Neuronal stem cell (in vitro differentiated cells): ENCODE measurements at places on chromosomes 11 and 22.

DNA sequence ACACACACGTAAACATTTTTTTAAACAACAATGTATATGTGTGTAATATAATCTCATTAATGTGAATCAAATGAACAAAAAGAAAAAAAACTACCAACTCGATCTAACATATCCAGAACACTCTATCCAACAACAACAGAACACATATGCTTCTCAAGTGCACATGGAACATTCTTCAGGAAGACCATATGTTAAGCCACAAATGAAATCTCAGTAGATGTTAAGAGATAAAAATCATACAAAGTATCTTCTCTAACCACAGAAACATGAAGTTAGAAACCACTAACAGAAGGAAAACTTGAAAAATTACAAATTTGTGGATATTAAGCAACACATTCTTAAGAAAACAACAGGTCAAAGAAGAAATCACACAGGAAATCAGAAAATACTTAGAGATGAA is 25.5 kb upstream of the TMEM45B start:
- no peak for DNase-seq

DNA sequence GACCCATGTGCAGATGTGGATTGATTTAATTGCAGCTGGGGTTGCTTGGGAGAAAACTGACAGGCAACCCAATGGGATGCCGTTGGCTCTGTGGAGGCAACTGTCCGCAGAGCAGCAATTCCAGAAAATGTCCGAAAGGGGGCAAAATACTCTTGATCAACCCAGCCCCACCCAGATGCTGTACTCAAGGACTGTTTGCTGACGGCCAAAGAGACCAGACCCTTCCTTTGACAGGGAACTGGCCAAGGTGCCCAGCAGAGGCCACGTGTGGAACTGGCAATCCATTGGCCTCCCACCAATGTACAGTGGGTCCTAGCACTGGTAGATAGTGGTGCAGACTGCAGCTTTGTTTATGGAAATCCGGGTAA is 29.7 kb upstream of the KCNA4 start:
- no peak for DNase-seq

- DNase-seq, result no peak
Measured at GRCh38 chr11:76629853-76630599, 40.5 kb downstream of the LRRC32 start.

DNA sequence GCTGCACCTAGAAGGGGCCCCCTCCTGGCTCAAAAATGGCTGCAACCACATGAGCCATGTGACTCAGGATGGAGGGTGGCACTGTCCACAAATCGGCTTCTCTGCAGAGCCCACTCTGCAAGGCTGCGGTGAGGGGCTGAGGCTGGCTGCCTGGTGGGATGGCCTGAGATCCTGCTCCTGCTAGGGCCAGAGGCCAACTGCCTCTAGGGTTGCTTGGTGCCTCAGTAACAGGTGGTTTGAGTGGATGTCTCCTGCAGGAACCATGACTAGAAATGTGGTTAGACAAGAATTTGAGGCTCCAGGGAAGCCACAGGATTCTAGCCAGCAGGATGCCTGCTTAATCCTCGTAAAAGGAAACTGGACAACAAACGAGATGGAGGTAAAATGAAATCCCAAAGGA is 17.1 kb downstream of the PATZ1 start:
- no peak for DNase-seq

DNA sequence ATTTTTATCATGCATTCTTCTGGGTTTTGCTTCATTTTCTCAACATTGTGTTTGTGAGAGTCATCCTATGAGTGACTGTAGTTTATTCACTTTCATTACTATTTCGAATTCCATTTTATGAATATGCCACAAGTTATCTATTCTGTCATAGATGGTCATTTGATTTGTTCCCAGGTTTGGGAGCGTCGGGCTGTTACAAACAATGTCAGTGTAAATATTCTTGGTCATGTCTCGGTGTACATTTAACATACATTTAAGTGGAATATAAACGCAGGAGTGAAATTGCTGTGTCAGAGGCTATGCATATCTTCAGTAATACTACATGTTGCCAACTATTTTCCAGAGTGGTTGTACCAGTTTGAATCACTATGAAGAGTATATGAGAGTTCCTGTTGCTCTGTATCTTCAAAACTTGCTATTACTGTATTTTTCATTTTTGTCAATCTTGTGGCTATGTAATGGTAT is 2.4 kb downstream of the TRIM44 start:
- DNase-seq, result no peak

DNA sequence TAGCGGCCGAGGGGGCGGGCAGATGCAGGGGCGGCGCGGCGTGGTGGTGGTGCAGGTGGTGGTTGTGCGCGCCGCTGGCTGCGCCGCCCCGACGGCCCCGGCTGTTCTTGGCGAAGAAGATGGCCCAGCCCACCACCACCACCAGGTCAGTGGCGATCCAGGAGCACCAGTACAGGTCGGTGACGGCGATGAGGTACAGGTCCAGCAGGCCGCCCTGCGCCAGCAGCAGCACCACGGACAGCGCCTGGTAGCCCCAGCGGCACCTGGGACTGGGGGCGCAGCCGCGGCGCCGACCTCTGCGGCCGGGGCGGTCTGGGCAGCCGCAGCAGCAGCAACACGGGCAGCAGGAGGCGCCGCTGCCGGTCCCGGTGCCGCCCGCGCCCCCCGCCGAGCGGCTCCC is 879 bp downstream of the TMEM121B start:
- DNase-seq, result peak; percentile 77

GRCh38 chr22:48236261-48236660 is 1473.8 kb downstream of the TBC1D22A start:
- no peak for DNase-seq

DNA sequence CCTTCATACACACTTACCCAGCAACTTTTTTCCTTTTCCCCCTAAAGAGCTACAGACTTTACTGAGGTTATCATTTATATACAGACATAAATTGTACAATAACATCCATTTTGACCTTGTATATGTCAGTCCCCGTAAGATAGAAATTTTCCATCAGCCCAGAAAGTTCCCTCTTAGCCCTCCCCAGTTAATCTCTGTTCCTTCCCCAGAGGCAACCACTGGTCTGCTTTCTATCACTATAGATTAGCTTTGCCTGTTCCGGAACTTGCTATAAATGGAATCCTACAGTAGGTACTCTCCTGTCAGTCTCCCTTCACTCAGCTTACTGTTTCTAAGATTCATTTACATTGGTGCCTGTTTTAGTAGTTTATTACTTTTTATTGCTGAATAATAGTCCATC is 54.9 kb downstream of the TSPAN18 start:
- no peak for DNase-seq

DNA sequence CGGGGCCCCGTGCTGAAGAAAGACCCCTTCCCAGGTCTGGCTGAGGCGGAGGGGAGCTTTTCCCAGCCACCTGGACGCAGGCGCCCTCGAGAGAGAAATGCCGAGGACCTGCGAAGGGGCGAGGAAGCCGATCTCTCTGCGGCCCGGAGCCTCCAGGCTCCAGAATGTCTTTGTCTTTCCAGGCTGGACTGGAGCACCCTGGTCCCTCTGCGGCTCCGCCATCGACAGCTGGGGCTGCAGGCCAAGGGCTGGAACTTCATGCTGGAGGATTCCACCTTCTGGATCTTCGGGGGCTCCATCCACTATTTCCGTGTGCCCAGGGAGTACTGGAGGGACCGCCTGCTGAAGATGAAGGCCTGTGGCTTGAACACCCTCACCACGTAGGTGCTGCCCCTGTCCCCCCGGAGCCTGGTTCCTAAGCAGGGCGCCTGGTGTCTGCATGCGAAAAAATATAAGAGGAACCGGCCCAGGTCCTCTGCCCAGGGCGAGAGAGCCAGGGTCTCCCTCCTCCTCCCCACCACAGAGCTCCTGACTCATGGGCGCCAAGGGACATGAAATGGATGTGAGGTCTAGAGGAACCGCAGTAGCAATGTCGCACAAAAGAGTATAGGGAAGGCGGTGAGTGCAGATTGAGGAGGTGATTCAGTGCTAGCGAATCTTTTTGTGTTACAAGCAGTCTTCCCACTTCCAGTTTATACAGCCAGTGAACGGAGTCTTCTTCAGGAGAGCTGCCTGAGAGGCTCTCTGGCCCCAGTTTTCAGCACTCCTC is 11.0 kb downstream of the GLB1L2 start:
- DNase-seq, result no peak

DNA sequence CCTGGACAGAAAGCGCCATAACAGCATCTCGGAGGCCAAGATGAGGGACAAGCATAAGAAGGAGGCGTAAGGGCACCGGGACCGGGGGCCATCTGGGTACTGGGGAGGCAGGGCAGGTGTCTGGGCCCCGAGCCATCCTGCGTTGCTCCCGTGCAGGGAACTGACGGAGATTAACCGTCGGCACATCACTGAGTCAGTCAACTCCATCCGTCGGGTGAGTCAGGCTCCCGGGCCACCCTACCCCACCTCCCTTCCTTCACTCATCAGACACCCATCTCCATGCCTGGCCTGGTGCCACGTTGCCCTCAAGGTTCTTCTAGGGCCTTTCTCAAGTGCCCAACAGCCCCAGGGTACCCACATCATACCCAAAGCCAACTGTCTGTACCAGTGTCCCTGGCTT is 15.0 kb downstream of the PLCB3 start:
- DNase-seq, result no peak

DNA sequence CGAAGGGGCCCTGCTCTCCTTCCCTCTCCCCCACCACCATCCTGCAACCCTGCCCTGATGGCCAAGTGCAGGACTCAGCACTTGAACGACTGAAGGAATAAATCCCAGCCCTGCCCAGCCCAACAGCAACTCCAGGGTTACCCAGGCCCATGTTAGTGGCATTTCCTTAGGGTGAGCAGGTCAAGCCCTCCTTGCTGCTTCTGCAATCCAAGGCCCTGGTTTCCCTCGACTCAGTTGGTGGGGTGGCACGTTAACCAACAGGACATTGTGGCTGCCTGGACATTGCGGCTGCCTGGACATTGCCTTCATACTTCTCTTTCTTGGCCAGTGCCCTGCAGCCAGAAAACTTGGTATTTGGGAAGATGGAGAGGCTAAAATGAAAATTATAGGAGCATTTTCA is 141.4 kb downstream of the TRIM29 start:
- no peak for DNase-seq

DNA sequence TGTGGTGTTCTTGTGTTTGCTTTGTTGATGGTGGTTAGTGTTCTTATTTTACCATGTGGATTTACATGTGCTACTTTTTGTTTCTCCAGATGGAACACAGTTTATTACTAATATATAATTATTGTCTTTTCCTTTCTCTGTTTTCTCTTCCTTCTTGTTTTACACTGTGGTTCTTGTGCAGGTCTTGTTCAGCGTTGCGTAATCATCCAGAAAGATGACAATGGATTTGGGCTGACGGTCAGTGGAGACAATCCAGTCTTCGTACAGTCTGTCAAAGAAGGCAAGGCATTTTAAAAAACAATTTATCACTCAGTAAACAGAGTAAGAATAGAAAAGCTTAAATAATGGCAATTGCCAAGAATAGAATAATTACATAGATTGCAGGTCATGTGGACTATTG is 84.4 kb downstream of the ARHGEF12 start:
- DNase-seq, result no peak

DNA sequence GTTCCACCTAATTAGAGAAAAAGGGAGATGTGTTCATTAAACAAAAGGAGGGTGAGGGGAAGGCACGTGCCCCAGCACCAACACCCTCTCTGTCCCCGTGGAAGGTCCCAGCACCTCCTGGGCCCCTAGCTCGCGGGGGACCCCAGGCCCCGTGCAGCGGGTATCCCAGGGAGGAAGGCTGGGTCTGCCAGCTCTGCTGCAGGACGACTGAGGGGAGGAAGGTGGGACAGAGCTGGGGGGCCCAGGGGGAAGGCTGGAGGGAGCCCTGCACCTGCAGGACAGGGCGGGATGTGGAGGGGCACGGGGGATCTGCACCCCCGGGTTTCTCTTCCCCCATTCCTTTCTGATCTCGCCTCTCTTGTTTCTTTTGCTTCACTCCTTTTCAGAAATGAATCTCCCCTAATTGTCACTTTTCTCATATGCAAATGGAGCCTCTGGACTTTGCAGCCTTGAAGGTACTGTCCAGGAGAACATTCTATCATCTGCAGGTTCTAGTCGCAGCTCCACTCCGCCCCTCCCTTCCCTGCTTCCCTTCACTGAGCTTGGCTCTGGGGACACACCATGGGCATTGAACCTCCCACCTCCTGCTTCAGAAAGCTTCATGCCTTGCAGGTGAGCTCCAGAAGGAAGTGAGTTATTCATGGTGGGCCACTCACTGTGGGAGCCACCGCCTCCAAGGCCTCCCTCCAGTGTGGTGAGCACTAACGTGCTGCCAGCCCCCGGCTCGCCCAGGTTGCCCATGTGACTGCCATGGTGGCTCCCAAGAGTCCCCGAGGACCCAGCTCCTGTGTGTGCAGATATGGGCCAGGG is 111.0 kb downstream of the ST3GAL4 start:
- no peak for DNase-seq

- DNase-seq, result peak; percentile 20
Measured at GRCh38 chr11:61954851-61955421, 4.8 kb downstream of the BEST1 start.

GRCh38 chr11:2074266-2074825 is 64.8 kb downstream of the IGF2 start:
- DNase-seq, result no peak

DNA sequence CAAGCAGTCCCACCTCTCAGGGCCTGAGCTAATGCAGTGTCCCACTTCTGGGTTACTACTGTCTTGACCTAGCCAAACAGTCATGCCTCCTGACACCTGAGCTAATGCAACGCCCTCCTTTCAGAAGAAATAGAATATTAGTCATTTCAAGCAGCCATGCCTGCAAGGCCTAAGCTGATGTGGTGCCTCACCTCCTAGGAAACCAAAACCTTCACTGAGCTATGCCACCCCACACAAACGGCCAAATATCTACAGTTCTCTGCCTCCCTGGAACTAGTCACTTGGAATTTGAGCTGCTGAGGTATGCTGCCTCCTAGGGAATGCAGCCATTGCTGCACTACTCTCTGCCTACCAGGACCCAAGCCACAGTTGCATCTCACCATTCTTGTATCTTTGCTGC is 8.3 kb upstream of the MS4A6E start:
- DNase-seq, result no peak

- no peak for DNase-seq
Measured at GRCh38 chr11:25068451-25068850, 571.6 kb downstream of the LUZP2 start.

DNA sequence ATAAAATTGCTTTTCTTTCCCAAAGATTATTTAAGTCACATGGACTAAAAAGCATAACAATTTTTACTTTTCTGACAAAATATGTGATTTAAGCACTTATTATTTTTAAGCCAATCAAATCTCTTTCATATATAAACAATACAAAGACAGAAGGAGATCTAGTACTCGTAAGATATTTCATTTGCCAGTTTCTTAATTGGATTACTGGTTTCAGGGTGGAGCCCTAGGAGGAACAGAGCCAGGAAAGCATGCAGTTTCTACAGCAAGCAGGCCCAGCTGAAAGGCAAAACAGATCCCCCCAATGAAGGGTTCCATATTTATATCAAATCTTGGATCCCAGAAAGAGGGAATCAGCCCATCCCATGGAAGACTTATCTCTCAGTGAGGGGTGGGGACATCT is 177.0 kb downstream of the KIF18A start:
- DNase-seq, result no peak
